ENCODE measurements at places on chromosomes 4 and X. TPM values are rescaled to one million over a fixed set of nuclear protein-coding genes. Genes with fewer than 3 reads are reported as not detected.

DNA sequence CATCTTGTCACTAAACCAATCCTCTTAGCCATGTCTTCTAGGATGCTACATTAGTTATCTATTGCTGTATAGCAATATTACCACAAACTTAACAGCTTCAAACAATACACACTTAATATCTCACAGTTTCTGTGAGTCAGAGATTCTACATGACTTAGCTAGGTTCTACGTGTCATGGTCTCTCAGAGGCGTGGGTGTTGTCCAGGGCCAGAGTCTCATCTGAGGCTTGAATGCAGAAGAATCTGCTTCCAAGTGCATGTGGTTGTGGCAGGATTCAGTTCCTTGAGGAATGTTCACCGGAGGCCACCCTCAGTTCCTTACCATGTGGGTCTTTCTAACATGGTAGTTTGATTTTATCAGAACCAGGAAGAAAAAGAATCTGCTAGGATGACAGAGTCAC, 26.4 kb downstream of the PPP1R2C start:
- DNase-seq, result no peak

DNA sequence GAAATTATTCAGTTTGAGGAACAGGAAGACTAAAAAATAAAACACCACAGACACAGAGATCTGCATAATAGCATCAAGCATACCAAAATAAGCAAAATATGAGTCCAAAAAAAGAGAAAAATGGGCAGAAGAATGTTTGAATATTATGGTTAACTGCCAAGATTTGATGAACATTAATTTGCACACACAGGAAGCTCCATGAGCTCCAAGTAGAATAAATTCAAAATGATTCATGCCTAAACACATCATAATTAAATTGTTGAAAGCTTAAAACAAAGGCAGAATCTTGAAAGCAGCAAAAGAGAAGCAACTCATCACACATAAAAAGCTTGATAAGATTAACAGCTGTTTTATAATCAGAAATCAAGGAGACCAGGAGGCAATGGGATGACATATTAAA, 156.6 kb upstream of the ARSJ start:
- DNase-seq, result no peak

DNA sequence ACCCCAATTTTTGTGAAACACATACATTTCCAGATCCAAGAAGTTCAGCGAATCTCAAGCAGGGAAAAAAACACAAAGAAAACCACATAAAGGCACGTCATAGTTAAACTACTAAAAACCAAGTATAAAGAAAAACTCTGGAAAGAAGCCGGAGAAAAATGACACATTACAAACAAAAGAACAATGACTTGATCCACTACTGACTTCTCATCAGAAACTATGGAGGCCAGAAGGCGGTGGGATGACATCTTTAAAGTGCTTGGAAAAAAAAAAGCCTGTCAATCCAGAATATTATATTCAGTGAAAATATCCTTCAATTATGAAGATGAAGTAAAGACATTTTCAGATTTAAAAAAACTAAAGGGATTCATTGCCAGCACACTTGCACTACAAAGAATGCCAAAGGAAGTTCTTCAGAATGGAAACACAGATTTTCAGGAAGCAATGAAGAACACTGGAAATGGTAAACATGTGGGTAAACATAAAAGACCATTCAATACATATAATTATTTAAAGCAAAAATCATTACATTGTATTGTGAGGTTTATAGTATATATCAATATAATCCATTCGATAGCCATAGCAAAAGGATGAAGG, 32.6 kb upstream of the PPP2R2C start:
- no peak for DNase-seq

GRCh38 chr4:37825968-37826294, 555 bp upstream of the PGM2 start:
- DNase-seq, result no peak

DNA sequence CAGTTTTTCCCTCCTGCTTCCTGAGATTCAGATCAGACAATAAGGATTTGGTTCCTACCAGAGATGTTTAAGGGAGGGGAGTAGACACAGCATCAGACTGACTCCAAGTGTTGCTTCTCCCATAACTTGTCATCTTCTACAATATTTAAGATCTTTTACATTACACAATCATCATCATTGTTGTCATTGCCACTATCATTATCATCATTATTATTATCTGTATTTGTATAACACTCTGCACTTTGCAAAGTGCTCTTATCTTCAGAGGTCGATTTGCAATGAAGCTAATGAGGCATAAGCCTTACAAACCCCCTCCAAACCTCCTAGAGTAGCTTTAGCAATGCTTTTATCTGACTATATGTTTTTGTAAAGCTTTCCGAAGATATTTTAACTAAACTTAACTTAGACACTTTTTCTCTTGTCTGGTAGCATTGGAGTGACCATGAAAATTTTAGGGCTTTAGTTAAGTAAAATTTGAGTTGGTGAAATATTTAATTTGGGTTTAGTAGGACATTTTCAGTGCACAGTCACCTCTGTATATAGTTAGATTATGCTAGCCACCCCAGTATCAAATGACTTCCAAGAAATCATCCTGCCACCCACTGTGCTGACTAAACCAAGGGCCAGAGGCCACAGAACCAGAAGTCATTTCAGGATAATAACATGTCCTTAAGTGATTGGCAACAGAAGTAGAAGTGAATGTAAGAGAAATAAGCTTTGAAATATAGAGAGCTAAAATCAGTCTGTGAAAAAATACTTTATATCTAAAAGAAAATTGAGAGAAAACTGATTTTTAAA, 124.2 kb upstream of the NRK start:
- DNase-seq, result no peak

DNA sequence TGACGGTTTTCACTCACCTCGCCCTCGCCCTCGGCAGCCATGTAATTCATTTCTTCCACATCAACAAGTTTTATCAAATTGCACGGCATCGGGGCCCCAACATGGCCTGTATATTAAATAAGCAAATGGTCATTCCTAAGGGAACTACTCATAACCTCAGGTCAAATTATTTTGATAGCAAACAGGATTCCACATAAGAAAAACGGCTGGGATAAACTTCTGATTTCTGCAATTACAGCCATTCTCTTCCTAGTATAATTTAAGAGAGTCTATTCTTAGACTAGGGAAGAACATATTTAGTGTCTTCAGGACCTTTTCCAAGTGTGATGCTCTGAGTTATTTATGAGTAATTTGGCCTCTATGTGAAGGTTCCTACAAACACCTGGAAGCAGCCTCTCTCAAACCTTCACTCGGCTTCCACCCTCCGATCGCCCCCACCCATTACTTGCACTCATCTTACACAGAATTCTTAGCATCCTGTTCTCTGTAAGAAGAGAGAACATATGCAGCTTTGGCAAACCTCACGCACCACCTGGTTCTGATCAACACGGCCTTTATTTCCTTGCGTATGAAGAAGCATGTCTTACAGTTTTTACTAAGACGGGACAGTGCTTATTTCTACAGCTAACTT, 29.4 kb upstream of the CENPU start:
- DNase-seq, result no peak

DNA sequence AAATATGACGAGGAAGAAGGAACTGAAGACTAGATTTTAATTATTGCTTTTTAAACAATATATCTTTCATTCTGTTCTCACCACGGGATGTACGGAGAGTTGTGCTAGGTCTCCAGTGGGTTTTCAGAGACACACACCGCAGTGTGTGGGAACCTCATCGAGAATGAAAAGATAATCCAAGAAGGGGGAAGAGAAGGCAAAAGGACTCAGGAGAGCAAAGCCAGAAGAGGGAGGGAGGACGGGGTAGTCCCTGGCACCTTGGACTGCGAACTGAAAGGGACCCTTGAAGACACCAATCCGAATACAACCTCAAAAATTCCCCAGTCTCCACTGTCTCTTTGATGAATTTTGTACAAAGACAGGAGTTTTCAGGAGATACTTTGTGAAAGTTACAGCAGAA, 932 bp upstream of the LEF1 start:
- DNase-seq, result no peak

- no peak for DNase-seq
Measured at GRCh38 chr4:22187203-22187820, 238.7 kb upstream of the KCNIP4 start.

DNA sequence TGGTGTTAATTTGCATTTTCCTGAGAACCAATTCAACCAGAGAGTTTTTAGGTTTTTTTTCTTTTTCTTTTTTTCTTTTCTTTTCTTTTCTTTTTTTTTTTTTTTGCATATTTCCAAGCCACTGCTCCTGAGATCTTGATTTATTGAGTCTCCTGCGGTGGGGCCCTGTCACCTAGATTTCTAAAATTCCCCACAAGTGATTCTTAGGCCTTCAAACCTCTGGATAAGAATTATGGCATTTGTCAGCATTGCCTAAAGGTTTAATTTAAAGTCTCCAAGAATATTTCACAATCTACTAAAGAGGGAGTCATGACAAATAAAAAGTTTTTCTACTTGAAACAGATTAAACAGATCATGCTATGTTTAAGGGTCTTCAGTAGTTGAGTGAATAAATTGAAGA, 84.9 kb downstream of the GAB1 start:
- no peak for DNase-seq

Gene SHROOM3
- total RNA-seq, result not detected

Gene SMIM43
- not detected for total RNA-seq

Gene FGB
- not detected for total RNA-seq

Gene INTU
- total RNA-seq, result not detected

Gene SSX3
- not detected for total RNA-seq

Gene CFI
- 0.35 TPM for total RNA-seq

Gene FRYL
- 82.4 TPM for total RNA-seq

Gene STAP1
- total RNA-seq, result 29.5 TPM
